ENCODE measurements at places on chromosomes 5 and 9.

DNA sequence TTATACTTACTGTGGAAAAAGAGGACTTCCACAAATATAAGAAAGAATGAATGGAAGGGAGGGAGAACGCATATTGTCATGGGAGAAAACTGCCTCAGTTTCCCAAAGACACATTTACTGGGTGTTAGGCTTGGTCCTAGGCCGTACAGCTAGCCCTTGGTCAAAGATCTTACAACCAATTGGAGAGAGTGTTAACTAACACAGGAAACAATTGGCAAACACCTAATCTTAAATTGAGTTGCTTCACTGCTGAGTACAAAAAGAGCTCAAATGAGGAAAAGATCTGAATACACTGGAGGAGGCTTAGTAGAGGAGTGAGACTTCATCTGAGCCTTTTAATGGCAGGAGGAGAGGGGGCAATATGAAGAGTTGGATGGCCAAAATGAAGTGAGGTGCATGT is 161.7 kb downstream of the GLIS3 start:
- DNase-seq: no peak

DNA sequence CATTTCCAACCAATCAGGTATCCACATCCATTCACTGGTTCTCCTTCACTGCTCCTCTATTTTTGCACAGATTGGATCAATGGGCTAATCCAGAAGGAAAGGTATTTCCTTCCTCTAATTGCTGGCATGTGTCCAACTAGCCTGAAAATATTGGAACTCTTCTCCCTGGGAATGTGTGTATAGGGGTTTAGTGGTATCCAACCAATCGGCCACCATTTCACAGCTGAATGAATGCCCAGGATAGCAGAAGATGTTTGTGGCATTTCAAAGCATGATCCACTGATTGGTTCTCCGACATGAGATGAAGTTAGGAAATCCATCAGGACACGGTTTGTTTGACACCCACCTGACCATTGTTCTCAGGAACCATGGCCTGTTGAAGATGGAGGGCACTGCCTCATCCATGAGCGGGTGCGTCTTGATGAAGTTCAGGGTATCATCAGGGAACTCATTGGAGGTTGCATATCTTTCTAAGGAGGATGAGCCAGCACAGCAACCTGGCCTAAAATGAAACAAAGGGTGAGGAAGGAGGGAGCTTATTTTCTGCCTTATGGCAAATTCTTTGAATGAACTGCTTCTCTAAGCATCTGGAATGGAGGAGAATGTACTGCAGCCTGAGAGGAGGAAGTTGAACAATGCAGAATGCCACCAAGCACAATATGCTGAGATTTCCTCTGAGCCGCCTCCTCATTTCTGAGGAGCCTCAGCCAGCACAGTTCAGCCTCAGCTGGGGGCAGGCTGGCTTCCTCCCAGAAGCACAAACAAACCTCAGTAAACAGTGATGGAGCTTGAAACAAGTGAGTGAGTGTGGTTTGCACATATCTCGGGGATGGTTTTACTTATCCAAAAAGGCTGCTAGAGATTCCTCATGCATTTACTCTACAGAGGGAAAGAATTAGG is 94.6 kb downstream of the SEMA6A start:
- no peak for DNase-seq

GRCh38 chr5:159525117-159525516 is 194.8 kb upstream of the IL12B start:
- no peak for DNase-seq

- peak; percentile 90 for DNase-seq
These were observed 211.5 kb downstream of the SEC61B start for GRCh38 chr9:99433555-99433954.

DNA sequence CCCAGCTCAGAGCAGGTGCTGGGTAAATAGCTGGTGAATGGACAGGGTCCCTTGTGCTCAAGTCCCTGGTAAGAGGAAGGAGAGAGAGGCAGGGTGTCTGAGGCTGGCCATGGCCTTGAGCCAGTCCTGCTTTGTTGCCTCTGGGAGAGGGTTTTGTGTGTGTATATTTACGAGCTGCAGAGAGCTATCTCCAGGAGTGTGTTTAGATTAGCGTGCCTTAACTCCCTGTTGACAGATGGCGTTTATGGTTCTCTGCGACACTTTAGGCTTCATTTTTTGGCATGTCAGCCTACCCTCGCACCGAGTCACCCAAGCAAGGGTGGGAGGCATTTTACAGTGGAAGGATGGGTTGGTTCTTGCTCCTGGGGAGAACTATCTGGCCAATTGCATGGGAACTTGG is 22.2 kb downstream of the HMCN2 start:
- no peak for DNase-seq

GRCh38 chr5:6632324-6632887 is 438 bp downstream of the NSUN2 start:
- no peak for DNase-seq

GRCh38 chr5:9239071-9239470 is 306.8 kb downstream of the SEMA5A start:
- no peak for DNase-seq

DNA sequence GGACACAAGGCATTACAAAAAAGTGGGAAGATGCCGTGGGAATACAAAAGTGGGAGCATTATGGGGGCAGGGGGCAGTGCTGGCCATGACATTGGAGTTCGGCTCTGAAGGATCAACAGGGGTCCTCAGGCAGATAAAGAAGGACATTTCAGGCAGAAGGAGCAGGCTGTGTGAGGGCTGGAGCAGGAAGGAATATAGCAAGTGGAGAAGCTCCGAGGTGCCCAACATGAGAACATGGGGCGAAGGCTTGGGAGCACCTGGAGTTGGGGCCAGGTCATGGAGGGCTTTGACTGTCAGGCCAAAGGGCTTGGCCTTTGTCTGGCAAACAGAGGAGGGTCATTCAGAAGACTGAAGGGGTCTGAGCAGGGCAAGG is 2.5 kb downstream of the B4GALT7 start:
- no peak for DNase-seq

- no peak for DNase-seq
These were observed 16.4 kb upstream of the TOR2A start for GRCh38 chr9:127751269-127752054.

GRCh38 chr5:107356891-107357290 is 313.8 kb downstream of the EFNA5 start:
- DNase-seq: no peak

DNA sequence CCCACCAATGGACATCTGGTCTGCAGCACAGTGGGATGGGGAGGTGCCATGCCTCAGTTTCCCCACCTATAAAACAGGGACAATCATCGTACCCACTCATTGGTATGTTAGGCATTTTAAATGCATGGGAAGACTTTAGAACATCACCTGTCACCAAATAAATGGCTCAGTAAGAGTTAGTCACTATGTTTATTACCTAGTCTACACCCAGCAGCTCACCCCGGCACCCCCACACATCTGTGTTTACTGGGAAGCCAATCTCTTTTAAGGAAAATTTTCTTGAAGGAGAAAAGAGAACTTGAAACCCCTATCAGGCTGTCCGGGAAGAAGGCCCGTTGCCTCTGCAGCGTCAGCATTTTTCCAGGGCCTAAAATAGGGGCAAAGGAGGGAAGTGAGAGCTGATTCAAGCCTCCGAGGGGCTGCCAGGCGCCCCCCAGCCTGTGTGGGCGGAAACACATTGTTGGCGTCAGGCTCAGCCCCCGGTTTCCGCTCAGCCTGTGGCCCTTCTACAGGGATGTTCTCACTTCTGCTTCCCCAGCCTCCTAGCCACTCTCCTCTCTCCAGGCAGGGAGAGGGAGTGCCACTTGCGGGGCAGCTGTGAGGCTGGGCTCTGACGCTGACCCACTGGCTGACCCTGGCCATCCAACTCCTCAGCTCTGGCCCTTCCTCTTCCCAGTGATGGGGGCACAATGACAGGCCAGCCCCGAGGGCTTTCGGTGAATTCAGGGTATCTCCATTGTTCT is 4.6 kb downstream of the CSF1R start:
- DNase-seq: peak; percentile 54

- no peak for DNase-seq
These were observed 56.9 kb upstream of the COL15A1 start for GRCh38 chr9:98886691-98887229.

DNA sequence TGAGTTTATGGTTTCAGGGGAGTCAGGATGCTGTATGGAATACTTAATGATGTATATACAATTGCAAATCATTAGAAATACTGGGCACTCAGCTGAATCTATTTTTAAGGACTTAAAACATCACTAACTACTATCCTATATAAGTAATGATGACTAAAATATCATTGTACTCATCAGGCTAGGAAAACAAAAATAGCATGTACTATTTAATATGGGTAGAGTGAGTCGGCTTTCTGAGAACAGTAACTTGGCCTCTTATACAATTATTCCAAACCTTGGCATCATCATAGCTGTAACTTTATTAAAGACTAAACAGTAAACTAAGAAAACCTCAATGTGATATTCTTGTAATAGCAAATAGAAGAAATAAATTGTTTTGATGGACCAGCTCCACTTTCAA is 94.5 kb downstream of the PJA2 start:
- DNase-seq: no peak

- DNase-seq: no peak
These were observed 82.9 kb downstream of the CACNA1B start for GRCh38 chr9:137960496-137960895.

GRCh38 chr9:77575785-77576184 is 72.3 kb downstream of the GNA14 start:
- peak; percentile 24 for DNase-seq

DNA sequence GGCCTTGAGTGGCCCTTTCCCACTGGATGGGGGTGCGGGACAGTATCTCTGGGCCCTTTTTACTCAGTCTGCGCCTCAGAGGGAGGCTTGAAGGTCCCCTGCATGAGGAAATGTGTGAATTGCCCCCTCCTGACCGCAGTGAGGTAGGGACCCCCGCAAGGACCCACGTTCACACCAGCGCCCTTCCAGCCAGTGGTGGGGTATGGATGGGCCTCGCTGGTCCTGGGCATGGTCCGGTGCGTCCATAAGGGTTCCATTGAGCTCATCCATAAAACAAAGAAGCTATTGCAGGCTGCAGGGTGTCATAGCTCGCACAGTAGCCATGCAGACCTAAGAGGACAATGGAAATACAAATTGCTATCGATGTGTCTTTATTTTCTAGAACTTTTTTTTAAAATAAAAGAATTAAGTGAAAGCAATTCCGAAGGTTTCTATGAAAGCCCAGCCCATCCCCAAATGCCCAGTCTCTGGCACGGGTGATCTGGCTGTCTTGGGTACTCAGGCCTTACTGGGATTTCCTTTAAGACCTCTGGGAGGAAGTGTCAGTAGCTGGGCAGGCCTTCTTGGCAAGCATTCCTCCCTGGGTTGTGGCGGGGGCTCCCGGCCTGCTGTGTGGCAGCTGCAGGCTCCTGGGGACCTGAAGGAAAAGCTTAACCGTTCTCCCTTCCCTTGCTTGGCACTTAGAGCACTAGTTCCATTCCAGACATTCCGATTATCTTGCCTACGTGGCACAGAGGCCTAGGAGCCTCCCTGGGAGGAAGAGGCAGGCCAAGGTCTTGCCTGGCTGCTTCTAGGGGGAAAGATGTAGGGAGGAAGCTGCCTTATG is 1.5 kb upstream of the SEMA5A start:
- no peak for DNase-seq

- no peak for DNase-seq
These were observed 128.9 kb downstream of the SUSD1 start for GRCh38 chr9:112046181-112046580.

DNA sequence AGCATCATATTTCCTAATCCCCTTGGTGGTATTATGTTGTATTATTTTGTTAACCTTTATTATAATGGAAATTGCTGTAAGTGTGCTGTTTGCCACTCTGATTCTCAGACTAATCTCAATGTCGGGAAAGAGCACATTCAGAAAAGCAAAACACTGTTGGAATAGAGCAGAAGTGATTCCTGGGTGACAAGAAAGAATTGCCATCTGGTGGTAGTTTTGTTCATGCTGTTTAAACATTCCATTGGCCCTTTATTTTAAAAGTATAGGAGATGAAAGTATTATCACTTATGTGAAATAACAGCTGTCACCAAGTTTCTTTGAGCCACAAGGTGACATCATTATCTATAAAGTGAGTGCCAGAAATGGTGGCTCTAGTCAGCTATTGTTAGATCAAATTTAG is 301.3 kb upstream of the SGCD start:
- no peak for DNase-seq

- peak; percentile 80 for DNase-seq
These were observed at the start of gene GRK6 for GRCh38 chr5:177426566-177427210. GRK6 (plus strand) TSS chr5:177426676; CDS start chr5:177426846, 170 bp downstream.

GRCh38 chr5:176822793-176823481 is 12.6 kb downstream of the UNC5A start:
- DNase-seq: peak; percentile 33

DNA sequence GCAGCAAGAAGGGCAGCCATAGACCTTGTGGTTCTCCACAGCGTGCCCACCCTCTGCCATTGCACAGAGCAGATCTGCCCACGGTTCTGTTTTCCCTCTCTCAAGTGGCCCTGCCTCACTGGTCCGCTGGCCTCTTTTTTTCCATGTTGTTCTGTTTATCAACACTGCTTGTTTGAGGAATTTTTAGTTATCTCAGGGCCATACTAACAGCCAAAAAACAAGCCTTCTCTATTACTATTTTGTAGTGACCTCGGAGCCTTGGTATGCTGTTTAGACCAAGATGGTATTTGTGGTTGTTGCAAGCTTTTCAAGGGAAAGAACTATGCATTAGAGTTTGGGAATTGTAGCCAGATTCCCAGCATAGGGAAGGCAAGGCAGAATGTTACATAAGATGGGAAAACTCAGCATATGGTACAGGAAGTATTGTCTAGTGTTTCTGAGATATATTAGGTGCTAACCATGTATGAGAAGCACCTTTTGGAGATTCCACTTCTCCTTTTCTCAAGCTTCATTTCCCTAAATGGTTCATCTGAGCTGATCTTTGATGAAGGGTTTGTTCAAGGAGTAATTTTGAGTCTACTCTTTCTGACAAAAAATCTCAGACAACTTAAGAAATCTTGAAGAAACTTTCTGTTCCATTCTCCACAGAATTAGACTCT is 54.3 kb downstream of the NUP214 start:
- peak; percentile 18 for DNase-seq

GRCh38 chr9:135665795-135666189 is 2.7 kb downstream of the LCN9 start:
- DNase-seq: no peak

- DNase-seq: peak; percentile 73
These were observed 388.7 kb downstream of the CETN3 start for GRCh38 chr5:90020575-90021538.

- no peak for DNase-seq
These were observed 61.5 kb downstream of the ARSB start for GRCh38 chr5:78923622-78923970.

GRCh38 chr5:11527652-11528349 is 376.4 kb downstream of the CTNND2 start:
- no peak for DNase-seq

DNA sequence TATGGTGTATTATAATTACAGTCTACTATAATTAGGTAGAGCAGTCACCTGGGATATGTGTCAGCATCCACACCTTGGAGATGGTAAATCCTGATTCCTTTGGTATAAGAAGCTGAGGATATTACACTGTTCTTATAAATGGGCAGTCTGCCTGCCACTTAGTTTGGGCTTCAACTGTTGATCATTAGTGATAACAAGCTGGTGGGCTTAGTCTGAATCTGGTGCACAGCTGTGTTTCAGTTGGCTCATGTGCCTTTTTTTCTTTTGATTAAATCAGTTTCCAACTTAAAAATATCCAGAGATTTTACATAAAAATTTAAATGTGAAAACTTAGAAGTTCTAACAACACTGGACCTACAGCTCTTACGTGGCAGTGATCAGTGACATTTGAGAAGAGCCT is 21.2 kb downstream of the LVRN start:
- no peak for DNase-seq

- DNase-seq: no peak
These were observed 74.9 kb downstream of the GTF3C4 start for GRCh38 chr9:132744881-132745755.

Measured in GM12865 (cell line).